ENCODE measurements at places on chromosomes 13 and 19. TPM values are rescaled to one million over a fixed set of nuclear protein-coding genes. Genes with fewer than 3 reads are reported as not detected.

GRCh38 chr19:57886046-57886445 lies 2.8 kb downstream of the ZNF814 start:
- DNase-seq = no peak

DNA sequence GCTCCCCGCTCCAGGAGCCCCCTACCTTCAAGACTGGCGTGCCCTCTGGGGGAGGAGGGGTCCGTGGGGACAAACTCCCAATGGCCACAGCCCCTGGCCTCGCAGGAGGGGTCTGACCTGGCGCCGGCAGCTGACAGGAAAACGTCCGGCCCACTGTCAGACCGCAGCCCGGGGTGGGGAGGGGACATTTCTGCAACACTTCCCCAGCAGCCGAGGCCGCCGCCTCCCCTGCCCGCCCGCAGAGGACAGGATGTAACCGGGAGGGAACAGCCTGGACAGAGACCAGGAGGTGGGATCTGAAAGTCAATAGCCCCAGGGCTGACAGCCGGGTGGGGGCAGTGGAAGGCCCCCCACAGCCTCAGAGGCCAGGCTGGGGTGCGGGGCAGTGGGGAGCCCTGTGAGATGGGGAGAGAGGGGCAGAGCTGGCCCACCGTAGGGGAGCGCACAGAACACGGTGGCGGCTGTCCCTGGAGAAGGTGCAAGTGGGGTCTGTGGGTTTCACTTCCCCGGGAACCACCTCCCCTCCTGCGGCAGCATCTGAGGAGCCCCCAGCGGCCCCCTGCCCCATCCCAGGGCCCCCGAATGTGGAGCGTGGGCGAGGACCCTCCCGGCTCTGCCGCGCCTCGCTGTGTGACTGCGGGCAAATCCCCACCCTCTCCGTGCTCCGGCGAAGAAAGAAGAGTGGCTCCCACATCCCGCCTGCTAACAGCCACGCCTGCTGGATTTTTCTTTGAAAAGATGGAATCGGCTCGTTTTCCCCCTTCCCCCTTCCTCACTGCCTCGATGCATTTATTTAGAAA lies at the start of gene PEAK3:
PEAK3 (minus strand) TSS at position 114 of the 800 bp plus-strand sequence. CDS start 1,244 bp downstream, outside the sequence.
- peak; percentile 24 for DNase-seq

S1PR4 gene
- not detected for total RNA-seq

GRCh38 chr19:35777086-35777841 lies 1.9 kb downstream of the ARHGAP33 start:
- no peak for DNase-seq

CGB5 gene
- not detected for total RNA-seq

DNA sequence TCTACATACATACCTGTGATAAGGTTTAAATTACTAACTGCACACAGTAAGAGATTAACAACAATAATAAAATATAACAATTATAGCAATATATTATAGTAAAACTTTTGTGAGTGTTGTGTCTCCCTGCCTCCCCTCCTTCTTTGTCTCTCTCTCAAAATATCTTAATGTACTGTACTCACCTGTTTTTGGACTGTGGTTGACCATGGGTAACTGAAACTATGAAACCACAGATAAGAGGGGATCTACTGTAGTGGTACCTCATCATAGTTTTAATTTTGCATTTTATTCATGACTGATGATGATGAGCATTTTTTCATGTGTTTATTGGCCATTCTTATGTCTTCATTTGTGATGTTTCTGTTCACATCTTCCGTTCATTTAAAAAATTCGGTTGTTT lies 104.5 kb downstream of the NBEA start:
- no peak for DNase-seq

DNA sequence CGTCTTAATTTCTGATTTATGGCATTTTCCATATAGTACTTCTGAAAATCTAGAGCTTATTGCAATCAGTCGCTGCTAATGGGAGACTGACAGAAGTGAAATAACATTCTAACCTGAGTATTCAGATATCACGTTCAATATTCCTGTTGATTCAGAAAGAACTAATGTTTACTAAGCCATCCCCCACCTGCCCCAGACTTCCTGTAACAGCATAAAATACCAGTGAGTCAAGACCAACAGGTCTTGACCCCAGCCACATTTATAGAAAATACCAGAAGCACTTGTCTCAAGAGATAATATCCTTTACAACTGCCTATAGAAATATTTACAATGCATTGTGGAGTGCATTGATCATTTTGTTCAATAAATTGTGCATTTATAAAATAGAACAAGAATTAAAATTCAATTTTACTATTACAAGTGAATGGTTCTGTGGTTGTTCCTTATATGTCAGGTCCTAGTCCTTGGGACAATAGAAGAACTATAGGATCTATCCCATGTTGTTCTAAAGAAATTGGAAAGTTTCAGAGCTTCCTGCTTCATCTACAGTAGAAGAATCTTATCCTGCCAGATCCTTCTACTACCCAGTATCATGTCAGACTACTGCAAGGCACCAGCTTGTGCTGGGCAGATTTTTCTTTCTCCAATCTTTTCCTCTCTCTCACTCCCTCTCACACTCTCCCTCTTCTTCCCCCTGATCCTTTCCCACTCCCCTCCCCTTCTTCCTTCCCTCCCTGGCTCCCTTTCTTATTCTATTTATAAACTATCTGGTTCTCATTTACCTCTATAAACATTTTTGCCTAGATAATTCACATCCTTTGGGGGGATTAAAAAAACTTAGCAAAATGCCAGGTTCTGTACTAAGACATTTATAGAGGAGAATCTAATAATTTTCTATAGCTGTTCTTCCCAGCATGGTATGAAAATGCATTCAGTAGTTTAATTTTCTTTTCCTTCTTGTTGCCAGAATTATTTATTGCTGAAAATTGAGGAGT lies 629.9 kb downstream of the DIAPH3 start:
- DNase-seq = peak; percentile 34

DNA sequence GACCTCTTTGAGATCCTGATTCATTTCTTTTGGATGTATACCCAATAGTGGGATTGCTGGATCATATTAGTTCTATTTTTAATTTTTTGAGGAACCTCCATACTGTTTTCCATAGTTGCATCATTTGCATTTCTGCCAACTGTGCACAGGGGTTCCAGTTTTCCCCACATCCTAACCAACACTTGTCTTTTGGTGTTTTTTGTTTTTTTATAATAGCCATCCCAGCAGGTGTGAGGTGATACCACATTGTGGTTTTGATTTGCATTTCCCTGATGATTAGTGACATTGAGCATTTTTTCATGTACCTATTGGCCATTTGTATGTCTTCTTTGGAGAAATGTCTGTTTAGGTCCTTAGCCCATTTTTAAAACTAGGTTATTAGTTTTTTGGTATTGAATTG lies 18.8 kb upstream of the GPR183 start:
- no peak for DNase-seq

DNA sequence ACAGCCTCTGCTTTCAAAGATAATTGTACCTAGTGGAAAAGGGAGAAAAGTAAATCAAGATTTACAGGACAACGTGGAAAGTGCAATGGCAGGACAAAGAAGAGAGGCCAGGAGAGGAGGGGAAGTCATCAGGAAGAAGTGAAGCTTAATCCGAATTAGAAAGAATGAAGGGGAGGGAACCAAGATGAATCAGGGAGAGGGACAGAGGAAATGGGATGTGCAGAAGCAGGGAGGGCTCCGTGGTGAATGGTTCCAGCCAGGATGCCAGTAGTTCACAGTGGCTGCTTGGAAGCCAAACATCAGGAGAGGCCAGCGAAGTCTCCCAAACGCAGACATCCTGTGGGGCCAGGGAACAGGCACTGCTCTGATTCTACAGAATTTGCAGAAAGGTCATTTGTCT lies 144.4 kb downstream of the LIG4 start:
- no peak for DNase-seq

- peak; percentile 99 for DNase-seq
Observed at GRCh38 chr13:20359335-20359734, 127.2 kb upstream of the GJB6 start.

DNA sequence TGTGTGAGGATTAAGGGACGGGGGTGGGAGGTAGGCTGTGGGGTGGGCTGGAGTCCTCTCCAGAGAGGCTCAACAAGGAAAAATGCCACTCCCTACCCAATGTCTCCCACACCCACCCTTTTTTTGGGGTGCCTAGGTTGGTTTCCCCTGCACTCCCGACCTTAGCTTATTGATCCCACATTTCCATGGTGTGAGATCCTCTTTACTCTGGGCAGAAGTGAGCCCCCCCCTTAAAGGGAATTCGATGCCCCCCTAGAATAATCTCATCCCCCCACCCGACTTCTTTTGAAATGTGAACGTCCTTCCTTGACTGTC lies 5.5 kb downstream of the FOSB start:
- no peak for DNase-seq

DCLK1 gene
- total RNA-seq = under 0.01 TPM

URAD gene
- total RNA-seq = not detected

DNA sequence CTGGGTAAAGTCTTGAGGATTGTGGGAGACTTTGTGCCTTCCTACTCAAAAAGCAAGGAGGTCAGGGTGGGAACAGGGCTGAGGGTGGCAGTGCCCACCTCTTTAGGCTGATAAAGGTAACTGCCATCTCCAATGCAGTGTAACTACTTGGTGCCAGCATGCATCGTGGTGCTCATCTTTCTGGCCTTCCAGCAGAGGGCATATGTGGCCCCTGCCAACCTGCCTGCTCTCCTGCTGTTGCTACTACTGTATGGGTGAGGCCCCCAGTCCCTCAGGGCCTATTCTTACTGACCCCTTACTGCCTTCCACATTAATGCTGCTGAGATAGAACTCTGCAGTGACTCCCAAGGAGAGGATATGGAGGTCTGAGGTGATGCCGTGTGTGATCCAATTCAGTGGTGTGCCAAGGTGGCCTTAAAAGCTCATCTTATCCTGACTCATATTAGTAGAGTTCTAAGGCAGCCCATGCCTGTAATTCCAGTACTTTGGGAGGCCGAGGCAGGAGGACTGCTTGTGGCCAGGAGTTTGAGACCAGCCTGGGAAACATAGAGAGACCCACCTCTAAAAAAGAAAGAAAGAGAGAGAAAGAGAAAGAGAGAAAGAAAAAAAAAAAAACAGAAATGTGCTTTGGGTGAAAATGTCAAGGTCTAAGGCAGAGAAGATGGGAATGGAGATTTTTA lies 9.7 kb upstream of the ARHGAP45 start:
- peak; percentile 67 for DNase-seq

DNASE2 gene
- total RNA-seq = 6.4 TPM

All from IMR-90 (cell line).